Stimulated activated CD4-positive, alpha-beta T cell treated with anti-CD3 and anti-CD28 coated beads, TNF-alpha, amount 100 ng/mL, for 48 hours (primary cell): ENCODE measurements at places on chromosomes 4 and X.

DNA sequence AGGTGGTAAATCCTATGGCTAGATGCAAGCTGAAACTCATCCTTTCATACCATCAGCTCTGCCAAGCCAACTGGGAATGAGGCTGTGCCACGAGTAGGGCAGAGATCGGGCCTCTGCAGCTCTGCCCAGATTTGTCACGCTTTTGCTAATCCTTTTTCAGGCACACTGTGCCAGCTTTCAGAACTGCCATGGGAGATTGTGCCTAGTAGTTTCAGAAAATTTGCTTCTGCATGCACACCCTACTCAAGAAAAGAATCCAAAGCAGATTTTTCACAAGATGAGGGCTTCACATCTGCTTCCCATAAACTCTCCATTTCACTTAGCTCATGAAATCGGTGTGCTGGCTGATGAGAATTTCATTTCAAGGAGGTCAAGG is 3.3 kb upstream of the ADH7 start:
- no peak for DNase-seq

GRCh38 chrX:10186355-10186754 is 29.6 kb downstream of the CLCN4 start:
- no peak for DNase-seq

DNA sequence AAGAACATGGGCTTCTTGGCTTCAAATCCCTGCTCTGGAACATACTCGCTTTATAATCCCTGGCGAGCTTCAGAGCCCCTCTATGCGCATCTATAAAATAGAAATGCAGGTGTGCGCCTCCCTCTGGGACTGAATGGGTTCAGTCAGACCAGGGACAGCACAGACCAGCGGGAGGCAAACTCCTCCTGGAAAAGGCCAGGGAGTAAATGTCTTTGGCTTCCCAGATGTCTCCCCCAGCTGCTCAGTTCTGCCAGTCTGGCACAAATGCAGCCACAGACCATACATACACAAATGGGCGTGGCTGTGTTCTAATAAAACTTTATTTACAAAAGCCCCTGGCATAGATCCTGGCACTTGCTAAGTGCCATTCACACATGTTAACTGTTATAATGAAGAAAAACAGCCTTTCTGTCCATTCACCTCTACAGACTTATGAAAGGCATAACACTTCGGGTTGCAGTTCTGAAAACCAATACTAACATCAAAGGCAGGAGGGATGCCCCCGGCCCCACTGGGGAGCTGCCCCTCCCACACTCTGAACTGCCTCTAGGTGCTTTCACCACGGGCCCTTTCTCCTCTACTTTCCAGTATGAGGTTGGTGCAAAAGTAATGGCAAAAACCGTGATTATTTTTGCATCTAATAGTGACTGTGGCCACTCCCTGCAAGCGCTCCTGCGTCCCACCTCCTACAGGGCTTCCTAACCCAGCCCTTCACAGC is 4.6 kb downstream of the JAKMIP1 start:
- no peak for DNase-seq

GRCh38 chrX:150060406-150060805 is 122.1 kb upstream of the EOLA2 start:
- no peak for DNase-seq

DNA sequence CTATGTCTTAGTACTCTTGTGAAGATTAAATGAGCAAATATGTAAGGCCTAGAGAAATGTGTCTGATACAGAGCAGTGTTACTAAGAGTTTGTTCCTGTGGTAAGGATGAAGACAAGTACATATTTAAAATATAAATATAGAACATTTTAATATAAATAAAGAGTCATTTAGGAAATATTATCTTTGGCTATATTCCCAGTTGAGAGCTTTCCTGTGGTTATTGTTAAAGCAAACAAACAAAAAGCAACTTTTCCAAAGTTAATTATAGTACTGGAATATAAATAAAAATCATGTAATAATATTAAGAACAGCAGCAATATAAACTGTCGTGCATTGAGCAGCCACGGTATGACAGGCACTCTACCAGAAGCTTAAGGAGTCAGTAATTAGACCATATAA is 472.5 kb downstream of the INPP4B start:
- DNase-seq: no peak

DNA sequence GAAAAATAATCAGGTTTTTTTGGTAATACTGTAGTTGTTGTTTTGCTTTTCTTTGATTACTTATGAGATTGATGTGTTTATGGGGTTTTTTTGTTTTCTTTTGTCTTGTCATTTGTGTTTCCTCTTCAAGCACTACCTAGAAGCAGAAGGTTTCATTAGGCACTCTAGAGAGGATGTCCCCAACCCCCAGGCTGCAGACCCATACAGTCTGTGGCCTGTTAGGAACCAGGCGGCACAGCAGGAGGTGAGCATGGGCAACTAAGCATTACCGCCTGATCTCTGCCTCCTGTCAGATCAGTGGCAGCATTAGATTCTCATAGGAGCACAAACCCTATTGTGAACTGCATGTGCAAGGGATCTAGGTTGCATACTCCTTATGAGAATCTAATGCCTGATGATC is 22.9 kb upstream of the NOCT start:
- no peak for DNase-seq

DNA sequence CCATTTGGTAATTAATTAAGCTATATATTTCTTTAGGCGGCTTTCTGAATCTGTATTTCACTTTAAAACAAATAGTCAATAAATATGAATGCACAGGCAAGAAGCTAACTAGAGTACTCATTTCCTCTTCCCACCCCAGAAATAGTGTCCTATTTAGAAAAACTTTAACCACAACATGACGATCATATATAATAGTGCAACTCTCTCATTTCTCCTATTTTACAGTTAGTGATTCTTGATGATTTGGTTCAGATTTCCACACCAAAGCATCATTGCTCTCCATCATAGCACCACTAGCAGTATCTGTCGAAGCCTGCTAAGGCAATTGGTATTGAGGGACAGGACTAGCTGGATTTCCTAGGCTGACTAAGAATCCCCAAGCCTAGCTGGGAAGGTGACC is 184.0 kb upstream of the GALNTL6 start:
- DNase-seq: no peak

- no peak for DNase-seq
Observed at GRCh38 chrX:20594985-20595384, 328.3 kb upstream of the RPS6KA3 start.

DNA sequence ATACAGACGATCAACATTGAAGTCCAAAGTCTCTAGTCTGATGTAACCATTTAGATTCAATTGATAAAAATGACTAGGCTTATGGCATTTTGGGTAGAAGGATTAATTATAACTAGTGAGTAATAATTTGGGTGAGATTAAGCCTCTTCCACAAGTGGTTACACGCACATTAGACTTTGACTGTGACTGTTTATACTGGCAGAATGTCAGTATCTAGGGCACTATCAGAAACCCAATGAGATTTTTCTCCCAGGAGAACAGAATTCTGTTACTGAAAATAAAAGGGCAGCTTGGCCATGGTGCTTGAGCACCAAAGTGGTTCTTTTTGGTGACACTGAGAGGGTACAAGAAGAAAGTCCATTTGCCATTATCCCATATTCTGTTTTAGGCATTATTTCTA is 3.3 kb downstream of the PLS3 start:
- DNase-seq: no peak

DNA sequence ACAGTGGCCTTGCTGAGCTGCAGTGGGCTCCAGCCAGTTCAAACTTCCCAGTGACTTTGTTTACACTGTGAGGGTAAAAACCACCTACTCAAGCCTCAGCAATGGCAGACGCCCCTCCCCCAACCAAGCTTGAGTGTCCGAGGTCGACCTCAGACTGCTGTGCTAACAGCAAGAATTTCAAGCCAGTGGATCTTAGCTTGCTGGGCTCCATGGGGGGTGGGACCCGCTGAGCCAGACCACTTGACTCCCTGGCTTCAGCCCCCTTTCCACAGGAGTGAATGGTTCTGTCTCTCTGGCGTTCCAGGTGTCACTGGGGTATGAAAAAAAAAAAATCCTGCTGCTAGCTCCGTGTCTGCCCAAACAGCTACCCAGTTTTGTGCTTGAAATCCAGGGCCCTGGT is 168.9 kb upstream of the INTU start:
- no peak for DNase-seq

- no peak for DNase-seq
Observed at GRCh38 chrX:146454363-146454762, 355.2 kb upstream of the CXorf51B start.

DNA sequence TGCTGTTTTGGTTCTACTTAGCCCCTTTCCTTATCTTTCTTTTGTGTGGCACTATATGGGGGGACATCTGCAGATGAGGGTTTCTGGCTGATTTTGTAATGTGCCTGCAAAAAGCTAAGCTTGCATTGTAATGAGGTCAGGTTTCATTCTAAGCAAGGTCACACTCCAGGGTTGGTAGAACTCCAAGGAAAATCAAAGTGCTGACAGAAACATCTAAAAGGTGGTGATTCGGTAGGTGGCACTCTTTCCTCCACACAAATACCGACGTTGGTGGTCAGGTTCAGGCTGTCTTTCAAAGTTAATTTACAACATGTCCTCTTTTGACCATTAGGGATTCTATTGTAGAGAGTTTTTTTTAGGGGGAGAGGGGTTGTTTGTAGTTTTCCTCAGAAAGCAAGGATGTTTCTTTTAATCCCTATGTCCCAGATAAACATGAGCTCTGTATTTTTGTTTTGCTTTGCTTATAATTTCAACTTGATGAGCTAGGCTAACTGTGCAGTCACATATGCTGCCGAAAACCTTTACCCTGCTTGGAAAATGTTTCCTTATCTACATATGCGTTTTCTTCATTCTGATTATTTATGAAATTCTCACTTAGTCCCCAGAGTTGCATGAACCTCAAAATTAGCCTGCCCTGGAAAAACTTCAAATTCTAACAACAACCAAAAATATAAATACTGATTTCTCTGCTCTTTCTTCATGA is 434.2 kb downstream of the PPARGC1A start:
- DNase-seq: no peak

GRCh38 chr4:123706973-123707372 is 310.4 kb downstream of the SPRY1 start:
- DNase-seq: no peak

DNA sequence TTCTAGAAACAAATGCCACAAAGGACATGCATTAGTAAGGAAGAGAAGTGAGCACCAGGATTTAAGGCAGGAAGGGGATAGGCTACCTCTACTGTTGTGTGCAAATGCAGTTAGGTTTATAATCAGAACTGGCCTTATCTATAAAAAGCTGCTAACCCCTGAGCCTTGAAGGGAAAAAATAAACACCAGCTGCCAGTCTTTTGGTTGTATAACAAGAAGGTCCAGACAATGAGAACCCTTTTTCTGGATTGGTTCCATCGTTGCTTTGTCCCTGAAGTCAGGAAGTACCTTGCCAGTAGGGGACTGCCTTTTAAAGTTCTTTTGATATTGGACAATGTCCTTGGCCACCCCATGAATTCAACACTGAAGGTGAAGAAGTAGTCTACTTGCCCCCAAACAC is 126.7 kb upstream of the OTUD4 start:
- no peak for DNase-seq

GRCh38 chr4:151304226-151304625 is 21.2 kb downstream of the SH3D19 start:
- no peak for DNase-seq
